ENCODE measurements at places on chromosomes 7 and 10.

DNA sequence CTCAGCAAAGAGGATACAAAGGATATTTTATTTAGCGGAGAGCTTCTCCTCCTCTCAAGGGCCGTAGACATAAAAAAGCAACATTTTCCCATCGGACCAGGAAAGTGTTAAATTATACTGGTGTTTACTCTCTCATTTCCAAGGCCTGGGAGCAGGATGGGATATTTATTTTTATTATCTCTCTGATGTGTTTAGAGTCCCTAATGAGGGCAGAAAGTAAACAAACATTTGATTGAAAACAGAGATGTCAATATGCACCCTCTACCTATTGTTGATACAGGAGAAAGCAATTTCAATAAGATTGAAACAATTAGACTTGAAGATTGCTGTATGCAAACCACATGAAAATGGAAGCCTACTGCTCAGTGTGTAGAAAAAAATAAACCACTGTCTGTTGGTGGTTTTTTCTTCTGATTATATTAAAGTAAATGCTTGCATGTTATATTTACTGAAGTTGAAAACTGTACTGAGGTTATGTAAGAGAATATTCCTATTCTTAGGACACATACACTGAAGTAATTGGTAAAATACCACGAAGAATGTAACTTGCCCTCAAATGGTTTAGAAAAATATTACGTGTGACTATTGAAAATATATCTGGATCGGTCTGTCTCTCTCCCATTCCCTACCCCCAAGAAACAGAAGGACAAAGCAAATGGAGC, 59.3 kb downstream of the ATXN7L1 start:
- no peak for DNase-seq

DNA sequence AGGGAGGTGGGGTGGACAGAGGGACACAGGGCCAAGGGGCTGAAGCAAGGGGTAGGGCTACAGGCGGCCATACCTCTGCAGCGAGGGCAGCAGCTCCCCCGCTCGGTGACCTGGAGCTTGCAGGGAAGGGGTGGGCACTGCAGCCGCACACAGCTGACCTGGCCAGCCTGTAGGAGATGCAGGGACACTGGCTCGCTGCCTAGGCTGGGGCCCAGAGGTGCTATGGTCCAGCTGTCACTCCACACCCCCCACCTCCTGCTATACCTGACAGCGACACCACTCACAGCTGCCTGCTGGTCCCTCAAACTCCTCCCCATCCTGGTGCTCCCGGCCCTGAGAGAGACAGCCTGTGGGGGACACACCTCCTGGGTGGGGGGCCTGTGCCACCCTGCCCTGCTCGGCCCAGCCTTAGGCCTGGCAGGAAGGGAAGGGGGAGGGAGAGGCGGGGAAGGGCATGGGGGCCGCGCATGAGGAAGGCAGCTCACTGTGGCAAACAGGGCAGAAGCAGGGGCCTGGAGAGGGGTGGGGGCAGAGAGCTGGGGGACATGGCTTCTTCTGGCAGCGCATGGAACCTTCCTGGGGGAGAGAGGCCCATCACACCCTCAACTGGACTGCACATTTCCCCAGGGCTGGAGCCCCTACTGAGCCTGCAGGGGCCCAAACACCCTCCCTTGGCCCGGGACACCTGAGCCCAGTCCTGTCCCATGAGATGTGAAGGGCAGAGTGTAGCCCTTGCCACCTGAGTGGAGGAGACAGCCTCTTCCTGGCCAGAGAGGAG, 23.9 kb downstream of the ATP6V1F start:
- no peak for DNase-seq

- DNase-seq, result no peak
Measured at GRCh38 chr7:14073543-14073942, 84.1 kb upstream of the ETV1 start.

DNA sequence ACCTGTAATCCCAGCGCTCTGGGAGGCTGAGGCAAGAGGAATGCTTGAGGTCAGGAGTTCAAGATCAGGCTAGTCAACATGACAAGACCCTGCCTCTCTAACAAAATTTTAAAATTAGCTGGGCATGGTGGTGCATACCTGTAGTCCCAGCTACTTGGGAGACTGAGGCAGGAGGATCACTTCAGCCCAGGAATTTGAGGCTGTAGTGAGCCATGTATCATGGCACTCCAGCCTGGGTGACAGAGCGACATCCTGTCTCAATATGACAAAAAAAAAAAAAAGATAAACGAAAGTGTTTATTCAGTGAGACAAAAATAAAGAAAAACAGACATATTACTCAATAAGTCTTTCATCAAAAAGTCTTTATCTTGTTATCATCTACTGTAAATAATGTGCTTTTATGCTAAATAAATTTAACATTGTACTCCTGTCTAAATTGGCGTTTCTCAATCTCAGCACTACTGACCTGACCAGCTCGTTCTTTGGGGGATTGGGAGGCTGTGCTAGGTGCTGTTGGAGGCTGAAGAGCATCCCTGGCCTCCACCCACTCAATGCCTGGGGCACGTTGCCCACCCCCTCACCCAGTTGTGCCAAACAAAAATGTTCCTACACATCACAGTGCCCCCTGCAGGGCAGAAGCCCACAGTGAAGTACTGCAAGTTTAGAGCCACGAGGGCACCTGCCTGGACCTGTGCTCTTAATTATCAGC, 57.7 kb downstream of the NCAPG2 start:
- DNase-seq, result no peak

GRCh38 chr10:33965795-33966581, 631.5 kb upstream of the NRP1 start:
- DNase-seq, result no peak

DNA sequence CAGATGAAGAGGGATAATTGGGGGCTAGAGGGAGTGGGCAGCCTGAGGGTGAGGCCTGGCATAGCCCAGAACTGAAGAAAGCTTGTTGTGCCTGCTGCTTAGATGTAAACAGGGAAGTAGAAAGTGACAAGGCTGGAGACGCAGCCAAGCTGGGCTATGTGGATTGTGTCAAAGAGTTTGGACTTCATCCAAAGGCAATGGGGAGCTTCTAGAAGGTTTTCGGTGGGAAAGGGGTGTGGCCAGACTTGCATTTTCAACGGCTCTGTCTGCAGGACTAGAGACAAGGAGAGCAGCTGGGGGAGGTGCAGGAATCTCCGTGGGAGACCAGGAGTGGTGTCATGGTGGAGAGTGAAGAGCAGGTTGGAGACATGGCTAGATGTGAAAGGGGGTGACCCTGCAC, 48.8 kb downstream of the GOLGA7B start:
- no peak for DNase-seq

Data from activated CD8-positive, alpha-beta memory T cell treated with anti-CD3 and anti-CD28 coated beads for 48 hours (primary cell).